Amniotic stem cell (primary cell): ENCODE measurements at places on chromosomes 3 and 15.

DNA sequence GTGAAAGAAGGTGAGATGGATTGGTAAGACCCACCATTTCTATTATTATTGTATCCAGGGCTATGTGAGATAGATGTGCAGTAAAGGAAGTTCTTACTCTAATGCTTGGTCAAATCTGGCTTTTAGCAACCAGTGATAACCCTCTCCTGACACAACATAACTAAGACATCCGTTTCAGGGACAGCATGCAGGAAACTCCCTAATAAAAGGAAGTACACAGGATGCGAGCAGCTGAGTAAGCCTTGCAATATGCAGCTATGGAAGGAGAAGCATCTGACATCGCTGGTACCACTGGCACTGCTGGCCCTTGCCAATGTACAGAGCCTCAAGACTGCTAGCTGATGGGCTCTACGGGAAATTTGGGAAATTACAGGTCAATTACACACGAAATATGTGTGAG lies 662.3 kb downstream of the NR2F2 start:
- no peak for DNase-seq

DNA sequence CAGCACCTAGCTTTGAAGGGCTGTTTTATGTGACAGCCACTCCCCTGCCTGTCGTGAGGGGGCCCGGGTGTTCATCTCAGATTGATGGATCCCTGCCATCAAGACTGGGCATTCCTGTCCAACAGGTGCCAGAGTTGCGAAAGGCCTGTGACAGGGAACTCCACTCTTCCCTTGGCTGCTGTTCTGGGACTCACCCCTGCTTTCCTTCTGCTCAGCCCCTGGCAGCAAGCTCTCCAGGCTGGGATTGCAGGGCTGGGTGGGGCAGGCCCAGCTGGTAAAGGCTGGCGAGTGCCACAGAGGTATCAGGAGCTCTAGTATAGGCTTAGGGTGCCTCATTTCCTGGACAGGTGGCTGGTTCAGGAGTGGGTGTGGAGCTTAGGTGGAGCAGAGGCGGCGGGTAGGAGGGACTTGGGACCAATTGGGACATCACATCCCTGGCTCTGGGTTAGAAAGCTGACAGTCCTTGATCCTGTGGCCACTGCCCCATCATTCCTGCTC lies at the start of gene PLA2G4B:
Gene PLA2G4B (plus strand): TSS at position 448 of the 498 bp plus-strand sequence. CDS start 67 bp downstream, outside the sequence.
- no peak for DNase-seq

DNA sequence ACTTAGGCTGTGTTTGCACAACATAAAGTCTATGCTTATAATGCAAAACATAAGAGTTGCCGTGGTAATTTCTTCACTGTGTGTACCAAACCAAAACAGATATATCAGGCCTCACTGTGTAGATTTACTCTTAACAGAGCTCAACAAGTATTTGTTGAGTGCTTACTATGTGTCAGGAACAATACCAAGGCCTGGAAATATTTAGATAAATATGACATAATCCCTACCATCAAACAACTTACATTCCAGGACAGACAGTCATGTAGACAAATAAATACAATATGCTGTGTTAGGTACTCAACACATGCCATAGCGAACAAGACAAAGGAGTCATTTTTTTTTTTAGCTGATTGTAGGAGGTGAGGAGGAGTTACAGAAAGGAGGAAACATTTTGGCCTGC lies 554.0 kb downstream of the NSUN3 start:
- DNase-seq: no peak

GRCh38 chr3:86988235-86988634 lies 2.7 kb downstream of the VGLL3 start:
- peak; percentile 60 for DNase-seq

GRCh38 chr3:107899990-107900651 lies 190.7 kb downstream of the CD47 start:
- no peak for DNase-seq

- DNase-seq: no peak
Observed at GRCh38 chr3:81378552-81379293, 382.7 kb downstream of the GBE1 start.

DNA sequence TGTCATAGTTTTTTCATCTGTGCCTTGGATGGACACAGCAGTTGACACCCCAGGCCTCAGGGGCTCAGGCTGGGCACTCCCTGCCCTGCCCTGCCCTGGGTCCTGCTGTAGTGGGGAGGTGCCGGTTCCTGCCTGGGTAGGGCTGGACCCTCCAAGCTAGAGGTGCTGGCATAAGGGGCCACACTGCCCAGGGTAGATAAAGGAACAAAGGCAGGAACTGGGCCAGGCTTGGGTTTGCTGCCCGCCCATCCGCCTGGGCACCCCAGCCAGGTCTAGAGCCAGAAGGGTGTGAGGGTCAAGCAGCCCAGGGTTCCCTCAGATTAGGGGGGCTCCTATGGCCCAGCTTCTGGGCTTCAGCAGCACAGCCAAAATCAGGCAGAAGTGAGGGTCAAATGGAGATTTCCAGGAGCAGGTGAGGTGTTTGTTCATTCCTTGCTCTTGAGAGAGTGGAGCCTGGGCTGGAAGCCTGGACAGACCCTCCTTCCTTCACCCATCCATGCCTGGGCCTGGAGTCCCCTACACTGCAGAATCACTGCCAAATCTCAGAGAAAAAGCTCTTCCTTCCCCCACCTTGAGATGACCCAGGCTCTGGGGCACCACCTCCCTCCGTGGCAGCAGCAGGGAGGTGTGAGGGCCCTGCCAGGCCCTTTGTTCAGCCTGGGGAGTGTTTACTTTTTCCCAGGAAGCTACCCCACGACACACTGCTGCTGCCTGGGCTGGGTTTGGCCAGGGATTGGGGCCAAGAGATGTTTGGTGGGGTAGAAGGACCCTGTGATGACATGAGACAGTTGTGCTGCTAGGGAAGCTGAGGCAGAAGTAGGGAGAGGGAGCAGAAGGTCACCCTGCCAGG lies 7.1 kb downstream of the SEMA3F start:
- no peak for DNase-seq

- no peak for DNase-seq
Observed at GRCh38 chr3:95751509-95751908, 1062.9 kb upstream of the EPHA6 start.

- no peak for DNase-seq
Observed at GRCh38 chr3:3553236-3553635, 246.0 kb upstream of the LRRN1 start.

DNA sequence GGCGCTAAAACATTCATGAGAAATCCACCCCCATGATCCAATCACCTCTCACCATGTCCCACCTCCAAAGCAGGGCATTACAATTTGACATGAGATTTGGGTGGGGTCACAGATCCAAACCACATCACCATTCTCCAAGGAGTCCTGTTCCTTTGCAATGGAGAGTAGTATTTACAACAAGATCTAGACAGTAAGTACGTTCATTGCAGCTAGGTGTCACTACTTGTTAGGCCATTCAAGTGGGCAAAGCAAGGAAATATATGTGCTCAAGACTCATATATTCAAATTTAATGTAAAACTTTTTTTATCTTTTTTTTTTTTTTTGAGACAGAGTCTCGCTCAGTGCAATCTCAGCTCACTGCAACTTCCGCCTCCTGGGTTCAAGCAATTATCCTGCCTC lies 79.3 kb downstream of the AQP9 start:
- DNase-seq: no peak

- peak; percentile 28 for DNase-seq
Observed at GRCh38 chr3:160921020-160921635, 165.1 kb downstream of the PPM1L start.

- DNase-seq: no peak
Observed at GRCh38 chr15:61118885-61119284, 110.2 kb downstream of the RORA start.

GRCh38 chr3:144045766-144046165 lies 74.1 kb downstream of the DIPK2A start:
- no peak for DNase-seq

DNA sequence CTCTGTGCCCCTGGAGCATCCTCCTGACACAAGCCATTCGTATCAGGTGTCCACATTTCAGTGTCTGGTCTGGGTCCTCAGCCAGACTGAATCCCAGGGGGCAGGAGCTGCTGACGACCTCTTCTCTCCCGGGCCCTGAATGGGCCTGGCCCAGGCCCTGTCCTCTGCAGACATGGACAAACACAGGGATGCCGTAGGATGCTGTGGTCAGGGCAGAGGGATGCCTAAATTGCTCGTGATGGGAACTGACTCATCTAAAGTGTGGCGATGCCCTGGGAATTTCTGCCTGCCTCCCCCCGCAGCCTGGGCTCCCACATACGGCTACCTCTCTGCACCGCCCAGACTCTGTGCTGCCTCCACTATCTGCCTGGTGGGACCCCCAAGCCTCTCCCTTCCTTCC lies 58.5 kb upstream of the CTSH start:
- DNase-seq: no peak

- DNase-seq: no peak
Observed at GRCh38 chr3:131596884-131597283, 94.1 kb upstream of the MRPL3 start.
